Activated CD4-positive, alpha-beta T cell treated with anti-CD3 and anti-CD28 coated beads, Interleukin-2, amount 50 U/mL, for 48 hours (primary cell): ENCODE measurements at places on chromosomes 13 and 19.

DNA sequence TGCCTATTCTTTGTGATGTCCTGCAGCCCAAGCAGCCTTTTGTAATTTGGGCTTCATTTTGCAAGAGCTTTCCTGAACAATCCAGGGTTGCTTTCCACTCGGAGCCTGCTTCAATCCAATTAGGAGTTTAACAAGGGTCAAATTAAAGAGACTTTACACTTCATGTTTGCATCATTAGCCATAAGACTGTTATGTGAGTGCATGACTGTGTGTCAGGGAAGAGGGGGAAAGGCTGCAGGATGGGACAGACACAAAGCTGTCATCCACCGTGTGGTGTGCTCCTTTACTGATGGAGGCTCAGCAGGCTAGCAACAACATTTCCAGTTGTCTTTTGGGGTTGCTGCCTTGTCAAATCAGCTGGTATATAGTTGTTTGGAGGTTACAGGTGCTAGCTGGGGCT lies 23.7 kb upstream of the MAB21L1 start:
- DNase-seq = no peak

DNA sequence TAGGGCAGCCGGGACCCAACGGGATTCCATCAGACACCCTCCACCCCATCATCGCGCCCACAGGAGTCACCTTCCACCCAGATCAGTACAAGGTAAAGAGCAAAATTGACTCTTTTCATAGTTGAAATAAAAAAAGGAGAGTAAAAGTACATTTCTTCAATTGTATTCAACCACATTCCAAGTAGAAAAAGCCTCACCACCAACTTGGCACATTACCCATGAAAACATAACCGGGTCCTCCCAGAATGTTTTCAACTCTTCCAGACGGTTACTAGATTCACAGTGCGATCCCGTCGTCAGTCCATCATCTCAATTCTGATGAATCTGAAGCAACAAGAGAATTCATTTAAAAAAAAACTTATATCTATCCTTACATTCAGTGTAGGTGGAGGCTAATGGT lies 125.2 kb downstream of the RAB20 start:
- no peak for DNase-seq

GRCh38 chr19:23817519-23817918 lies 58.8 kb upstream of the ZNF681 start:
- peak; percentile 53 for DNase-seq

DNA sequence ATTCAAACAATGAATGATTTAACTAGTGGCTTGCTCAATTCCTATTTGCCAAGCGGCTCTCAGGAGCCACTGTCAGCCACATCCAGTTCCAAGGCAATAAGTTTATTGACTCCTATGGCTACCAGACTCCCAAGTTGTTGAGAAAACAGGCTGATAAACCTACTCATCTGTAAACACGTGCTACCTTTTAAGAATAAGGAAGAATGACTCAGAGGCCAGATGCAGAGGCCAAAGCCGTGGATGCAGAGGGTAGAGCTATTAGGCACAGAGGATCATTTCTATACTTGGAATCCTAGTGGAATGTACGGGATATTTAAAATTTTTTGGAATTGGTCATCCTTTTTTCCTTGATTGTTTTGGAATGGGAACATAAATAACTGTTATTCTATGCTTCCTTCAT lies 1921.1 kb downstream of the OLFM4 start:
- DNase-seq = no peak

- DNase-seq = no peak
These were observed 4.8 kb downstream of the ATP4A start for GRCh38 chr19:35558400-35559280.

- no peak for DNase-seq
These were observed 196.5 kb downstream of the TEX29 start for GRCh38 chr13:111516712-111517640.

GRCh38 chr19:955803-956765 lies 28.1 kb upstream of the WDR18 start:
- no peak for DNase-seq

DNA sequence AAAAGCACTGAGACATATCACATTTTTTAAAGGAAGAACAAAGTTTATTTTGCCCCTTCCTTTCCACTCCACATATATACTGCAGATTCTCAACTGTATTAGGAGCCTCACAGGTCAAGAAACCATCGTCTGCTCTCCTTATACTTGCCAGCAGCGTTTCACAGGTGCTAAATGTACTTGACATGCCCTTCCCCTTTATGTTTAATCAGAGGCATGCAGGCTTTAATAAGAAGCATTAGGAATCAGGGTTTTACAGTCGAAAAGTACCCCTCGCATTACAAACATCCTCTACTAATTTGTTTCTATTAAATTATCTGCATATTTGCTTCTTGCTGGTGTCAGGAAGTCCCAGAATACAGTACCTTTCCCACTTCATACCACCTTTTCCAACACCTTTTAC lies 3.7 kb upstream of the RAP2A start:
- DNase-seq = no peak

GRCh38 chr13:34748596-34748995 lies 193.5 kb upstream of the NBEA start:
- DNase-seq = no peak

- no peak for DNase-seq
These were observed 141.0 kb downstream of the RFC3 start for GRCh38 chr13:33958964-33959363.

- DNase-seq = no peak
These were observed 21.7 kb upstream of the ZNF254 start for GRCh38 chr19:24065243-24065642.

- no peak for DNase-seq
These were observed 444 bp upstream of the NCCRP1 start for GRCh38 chr19:39196320-39196719.

DNA sequence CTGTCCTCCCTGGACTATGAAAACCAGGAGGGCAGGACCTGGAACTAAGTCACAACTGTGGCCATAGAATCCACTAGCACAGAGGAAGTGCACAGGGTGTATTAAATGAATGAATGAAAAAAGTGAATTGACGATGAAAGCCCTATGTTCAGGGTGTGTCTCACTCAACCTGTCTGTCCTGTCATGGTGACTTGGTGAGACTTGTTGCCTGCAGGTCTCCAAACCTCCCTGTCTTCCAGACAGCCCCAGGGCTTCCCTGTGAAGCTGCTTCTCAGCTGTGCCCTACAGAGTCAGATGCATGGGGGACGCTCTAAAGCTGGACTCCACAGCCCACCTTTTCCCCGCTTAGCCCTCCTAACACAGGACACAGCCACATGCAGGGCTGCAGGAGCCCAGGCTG lies 4.8 kb upstream of the IGFL1 start:
- DNase-seq = no peak

DNA sequence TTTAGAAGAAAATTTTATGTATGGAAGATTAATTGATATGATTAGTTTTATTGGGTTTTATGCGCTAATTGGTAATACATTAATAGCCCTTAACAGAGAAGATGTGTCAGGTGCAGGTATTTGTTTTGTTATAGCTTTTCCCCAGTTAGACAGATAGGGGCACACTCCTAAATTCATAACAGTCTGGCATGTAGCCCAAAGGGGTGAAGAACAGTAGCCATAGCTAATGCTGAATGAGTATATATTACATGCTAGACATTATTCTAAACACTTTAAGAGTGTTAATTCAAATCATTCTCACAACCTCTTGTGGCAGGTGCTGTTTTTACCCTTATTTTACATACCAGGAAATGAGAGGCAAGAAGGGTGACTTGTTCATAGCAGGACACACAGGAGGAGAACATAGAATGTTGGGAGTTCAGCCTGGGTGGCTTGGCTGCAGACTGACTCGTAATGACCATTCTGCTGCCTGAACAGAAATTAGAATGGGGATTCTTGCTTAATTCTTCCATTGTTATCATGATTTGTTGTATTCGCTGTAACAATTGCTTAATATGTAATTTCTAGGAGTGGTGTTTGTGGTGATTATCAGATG lies 20.1 kb downstream of the PCCA start:
- no peak for DNase-seq

- DNase-seq = no peak
These were observed 10.3 kb downstream of the PALM start for GRCh38 chr19:718991-719512.

- no peak for DNase-seq
These were observed 4.1 kb upstream of the SOX1 start for GRCh38 chr13:112062571-112063570.

GRCh38 chr13:51557875-51558612 lies 26.2 kb upstream of the WDFY2 start:
- DNase-seq = no peak

- peak; percentile 19 for DNase-seq
These were observed 15.4 kb upstream of the IRGC start for GRCh38 chr19:43700395-43701000.

DNA sequence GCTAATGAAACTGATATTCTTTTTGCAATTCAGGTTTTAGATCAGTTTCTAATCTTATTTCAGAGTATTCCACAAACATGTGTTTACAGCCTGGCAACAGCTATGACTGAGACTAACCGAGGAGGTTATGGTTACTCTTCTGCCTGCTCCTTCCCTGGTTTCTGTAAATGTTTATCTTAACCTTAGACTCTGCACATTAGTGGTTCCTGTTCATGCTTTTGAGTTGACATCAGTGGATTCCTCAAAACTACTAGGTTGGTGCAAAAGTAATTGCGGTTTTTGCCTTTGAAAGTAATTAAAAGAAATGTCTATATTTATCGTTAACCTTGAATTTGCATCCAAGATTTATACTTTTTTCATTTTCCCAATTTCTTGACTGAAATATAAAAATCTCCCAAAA lies 237.0 kb upstream of the TSHZ3 start:
- no peak for DNase-seq

GRCh38 chr13:113535381-113535781 lies 44.9 kb upstream of the DCUN1D2 start:
- DNase-seq = no peak

GRCh38 chr13:98485561-98485960 lies 91.3 kb downstream of the STK24 start:
- DNase-seq = no peak

- DNase-seq = no peak
These were observed 518.2 kb upstream of the HTR2A start for GRCh38 chr13:47415048-47415447.

GRCh38 chr19:36973021-36973843 lies 57.1 kb downstream of the ZNF568 start:
- DNase-seq = peak; percentile 78

GRCh38 chr13:21018220-21018619 lies 43.2 kb downstream of the LATS2 start:
- no peak for DNase-seq

DNA sequence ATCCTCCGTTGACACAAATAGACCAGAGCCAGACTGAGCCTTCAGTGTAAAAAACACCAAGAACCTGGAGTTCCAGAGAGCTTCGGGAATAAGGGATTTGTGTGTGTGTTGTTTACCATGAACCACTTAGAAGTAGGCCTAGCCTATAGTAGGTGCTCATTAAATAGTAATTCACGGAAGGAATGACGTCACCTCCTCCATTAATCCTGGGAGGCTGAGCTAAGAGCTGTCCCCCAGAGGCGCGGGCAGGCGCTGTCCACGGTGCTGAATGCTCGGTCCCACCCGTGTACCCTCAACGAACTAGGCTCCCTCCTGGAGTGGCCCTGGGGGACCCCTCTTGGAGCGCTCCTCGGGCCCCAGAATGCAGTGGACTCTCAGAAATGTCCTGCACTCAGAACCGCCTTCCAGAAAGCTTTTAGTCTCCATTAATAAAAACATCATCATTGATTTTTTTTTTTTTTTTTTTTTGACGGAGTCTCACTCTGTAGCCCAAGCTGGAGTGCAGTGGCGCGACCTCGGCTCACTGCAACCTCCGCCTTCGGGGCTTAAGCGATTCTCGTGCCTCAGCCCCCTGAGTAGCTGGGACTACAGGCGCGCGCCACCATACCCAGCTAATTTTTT lies 6.5 kb downstream of the UNC13A start:
- DNase-seq = peak; percentile 30

- DNase-seq = no peak
These were observed 1104.9 kb upstream of the SLC10A2 start for GRCh38 chr13:104170980-104171555.

DNA sequence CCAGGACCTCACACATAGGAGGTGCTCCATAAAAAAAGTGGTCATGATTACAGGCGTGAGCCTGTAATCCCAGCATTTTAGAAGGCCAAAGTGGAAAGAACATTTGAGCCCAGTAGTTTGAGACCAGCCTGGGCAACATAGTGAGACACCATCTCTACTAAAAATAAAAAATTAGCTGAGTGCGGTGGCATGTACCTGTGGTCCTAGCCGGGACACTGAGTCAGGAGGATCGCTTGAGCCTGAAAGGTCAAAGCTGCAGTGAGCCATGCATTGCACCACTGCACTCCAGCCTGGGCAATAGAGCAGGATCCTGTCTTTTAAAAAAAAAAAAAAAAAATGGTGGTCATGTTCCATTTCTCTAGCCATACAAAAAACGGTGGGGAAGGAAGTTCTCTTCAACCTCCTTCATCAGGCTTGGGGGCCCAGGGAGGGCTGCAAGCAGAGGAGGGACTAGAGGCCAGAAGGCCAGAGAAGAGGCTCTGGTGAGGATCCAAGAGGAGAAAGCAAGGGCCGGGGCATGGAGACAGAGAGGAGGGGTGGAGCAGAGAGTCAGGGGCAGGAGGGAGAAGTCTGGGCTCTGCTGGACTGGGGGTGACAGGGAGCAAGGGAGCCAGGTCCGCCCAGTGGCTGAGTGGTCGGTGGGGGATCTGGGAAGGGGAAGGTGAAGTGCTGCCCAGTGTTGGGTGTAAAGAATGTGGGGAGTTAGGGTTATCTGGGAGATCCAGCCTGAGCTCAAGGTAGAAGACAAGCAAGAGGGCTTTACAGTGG lies 8.9 kb downstream of the KASH5 start:
- DNase-seq = no peak
